Vein endothelial cell (primary cell): ENCODE measurements at places on chromosomes 16 and 17. TPM values are rescaled to one million over a fixed set of nuclear protein-coding genes. Genes with fewer than 3 reads are reported as not detected.

The CTRB2 gene
- not detected in 2 replicates for total RNA-seq

The WNT3 gene
- total RNA-seq, result 1.2 and 1.3 TPM in 2 replicates

The ZNF668 gene
- 12.4 and 16.0 TPM in 2 replicates for total RNA-seq

The LPO gene
- not detected in 2 replicates for total RNA-seq
